ENCODE measurements at places on chromosomes 13 and 19. TPM values are rescaled to one million over a fixed set of nuclear protein-coding genes. Genes with fewer than 3 reads are reported as not detected.

- DNase-seq, result no peak
Measured at GRCh38 chr13:26037302-26037701, 14.5 kb downstream of the SHISA2 start.

Gene DACT3
- 28.6 TPM for polyA plus RNA-seq

Gene CPAMD8
- 45.3 TPM for polyA plus RNA-seq

DNA sequence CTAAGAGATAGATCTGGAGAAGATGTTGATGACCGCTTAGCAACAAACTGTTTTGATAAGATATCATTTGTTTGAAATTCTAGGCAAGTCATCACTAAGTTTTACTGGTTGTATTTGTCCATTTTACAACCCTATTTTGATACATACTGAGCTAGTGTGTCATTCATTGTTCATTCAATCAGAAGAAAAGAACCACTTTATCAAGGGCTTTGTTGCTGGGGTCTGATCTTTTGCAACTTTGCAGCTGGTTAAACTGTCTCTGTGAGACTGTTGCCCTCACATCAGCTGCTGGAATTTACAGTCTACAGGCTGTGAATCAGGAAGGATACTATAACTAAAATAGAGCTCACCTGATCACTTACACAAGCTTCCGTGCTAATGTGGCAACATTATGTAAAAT, 290.5 kb downstream of the RFC3 start:
- no peak for DNase-seq

- DNase-seq, result no peak
Measured at GRCh38 chr13:64819081-64819480, 2411.1 kb downstream of the PCDH9 start.

GRCh38 chr13:26678796-26679195, 81.8 kb downstream of the GPR12 start:
- DNase-seq, result no peak

Measured in right renal pelvis (tissue), 4 donors.